ENCODE measurements at places on chromosomes 16 and 17.

- DNase-seq, result peak; percentile 39
Observed at GRCh38 chr17:42675965-42676423, 800 bp downstream of the PLEKHH3 start.

DNA sequence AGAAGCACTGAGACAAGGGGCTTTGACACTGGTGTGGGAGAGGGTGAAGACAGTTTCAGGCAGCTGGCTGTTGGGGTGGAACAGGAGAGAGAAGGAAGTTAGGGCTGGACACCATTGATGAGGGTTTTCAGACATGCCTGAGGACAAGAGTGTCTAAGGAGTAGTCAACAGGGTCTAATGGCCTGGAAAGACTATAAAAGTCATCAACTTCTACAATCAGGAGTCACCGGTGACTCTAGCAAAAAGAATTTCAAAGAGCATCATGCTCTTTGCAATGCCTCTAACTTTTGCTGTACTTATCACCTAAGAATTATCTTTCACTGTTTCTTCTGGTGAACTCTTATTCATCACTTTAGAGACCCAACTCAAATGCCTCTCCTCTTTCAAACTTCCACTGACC is 213.9 kb downstream of the C16orf78 start:
- DNase-seq, result no peak

- peak; percentile 75 for DNase-seq
Observed at GRCh38 chr17:45123930-45124796, 8.2 kb downstream of the PLCD3 start.

- DNase-seq, result peak; percentile 46
Observed at GRCh38 chr17:16989953-16990860, 18.3 kb upstream of the TNFRSF13B start.

- no peak for DNase-seq
Observed at GRCh38 chr16:57732714-57733113, 2.9 kb upstream of the KATNB1 start.

DNA sequence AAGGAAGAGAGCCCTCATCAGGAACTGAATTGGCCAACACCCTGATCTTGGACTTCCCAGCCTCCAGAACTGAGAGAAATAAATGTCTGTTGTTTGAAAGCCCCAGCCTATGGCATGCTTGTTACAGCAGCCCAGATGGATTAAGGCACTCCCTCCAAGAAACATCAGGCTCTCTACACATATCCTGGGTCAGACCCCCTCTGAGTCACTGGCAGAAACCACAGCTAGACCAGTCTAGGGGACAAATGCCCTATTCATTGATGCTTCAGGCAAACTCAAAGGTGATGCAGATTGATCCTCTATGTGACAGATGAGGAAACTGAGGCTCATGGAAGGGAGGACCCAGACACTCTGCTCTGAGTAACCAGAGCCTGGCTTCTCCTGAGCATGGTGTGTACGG is 116.8 kb downstream of the WSCD1 start:
- DNase-seq, result no peak

- no peak for DNase-seq
Observed at GRCh38 chr16:68592466-68593337, 52.4 kb upstream of the CDH3 start.

DNA sequence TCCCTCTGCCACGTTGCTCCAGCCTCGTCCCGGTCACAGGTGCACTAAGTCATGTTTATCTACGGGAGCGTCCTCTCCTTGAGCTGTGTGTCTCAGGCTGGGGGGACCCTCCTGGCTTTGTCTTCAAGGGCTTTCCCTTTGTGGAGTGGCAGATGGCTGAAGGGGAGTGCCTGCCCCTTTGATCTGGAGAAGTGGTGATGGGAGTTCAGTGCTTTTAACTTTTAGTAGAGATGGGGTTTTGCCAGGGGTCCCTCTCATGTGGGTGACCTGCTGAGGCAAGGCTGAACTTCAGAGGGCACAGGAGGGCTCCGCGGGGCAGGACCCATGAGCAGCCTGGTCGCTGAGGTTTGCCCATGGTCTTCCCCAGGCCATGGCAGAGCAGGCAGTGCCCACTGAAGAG is 73.1 kb upstream of the CDC42EP4 start:
- DNase-seq, result no peak

- DNase-seq, result no peak
Observed at GRCh38 chr17:40582328-40582901, 17.1 kb upstream of the CCR7 start.

DNA sequence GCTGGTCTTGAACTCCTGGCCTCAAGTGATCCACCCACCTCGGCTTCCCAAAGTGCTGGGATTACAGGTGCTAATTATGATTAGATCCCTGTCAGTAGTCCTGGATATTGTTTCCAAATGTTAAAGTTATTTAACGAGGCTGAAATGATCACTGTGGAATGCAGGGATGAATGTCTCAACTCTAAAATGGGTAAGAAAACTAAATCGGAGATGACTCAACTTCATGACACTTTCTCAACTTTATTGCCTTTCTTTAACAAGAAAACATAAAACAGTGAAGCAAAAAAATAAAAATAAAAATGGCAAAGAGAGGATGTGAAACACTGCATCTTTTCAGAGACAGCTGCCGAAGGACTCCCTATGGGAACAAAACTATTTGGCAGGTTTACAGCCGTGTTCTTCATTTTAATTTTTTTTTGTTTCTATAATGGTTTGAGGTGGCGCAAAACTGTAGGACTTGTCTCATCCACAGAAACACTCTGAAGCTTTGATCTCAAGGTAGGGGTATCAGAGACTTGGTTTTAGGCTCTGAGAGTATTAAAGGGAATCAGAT is 382.0 kb downstream of the GRIN2A start:
- DNase-seq, result no peak

GRCh38 chr17:40803617-40804082 is 3.9 kb upstream of the KRT28 start:
- peak; percentile 71 for DNase-seq

DNA sequence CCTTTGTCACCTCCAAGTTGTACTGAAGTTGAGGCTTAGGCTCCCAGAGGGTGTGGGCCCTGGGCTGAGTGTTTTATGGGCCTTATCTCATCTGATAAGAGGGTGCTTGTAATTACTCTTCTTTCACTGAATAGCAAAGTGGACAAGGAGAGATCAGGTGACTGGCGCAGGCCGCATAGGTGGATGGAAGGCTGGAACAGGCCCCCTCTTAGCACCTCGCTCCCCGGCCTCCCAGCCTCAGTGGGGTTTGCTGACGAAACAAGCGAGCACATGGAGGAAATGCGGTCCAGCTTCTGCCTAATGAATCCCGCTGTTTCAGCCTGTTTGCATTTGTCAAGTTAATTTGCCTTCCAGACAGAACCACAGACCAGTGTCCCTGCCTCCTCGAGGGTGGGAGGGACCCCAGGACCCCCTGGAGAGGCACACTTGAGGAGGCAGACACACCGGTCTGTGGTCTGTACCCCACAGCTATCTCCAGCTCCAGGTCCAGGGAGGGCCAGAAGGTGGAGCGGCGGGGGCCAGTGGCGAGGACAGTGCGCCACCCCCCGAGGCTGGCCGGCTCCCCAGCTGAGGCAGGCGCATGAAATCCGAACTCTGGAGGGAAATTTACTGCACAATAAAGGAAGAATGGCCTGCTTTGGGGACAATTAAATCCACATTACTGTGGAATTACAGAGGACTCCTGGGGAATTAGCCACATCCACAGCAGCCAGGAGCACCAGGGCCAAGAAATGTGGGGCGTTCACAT is 123.4 kb downstream of the NTN1 start:
- no peak for DNase-seq

DNA sequence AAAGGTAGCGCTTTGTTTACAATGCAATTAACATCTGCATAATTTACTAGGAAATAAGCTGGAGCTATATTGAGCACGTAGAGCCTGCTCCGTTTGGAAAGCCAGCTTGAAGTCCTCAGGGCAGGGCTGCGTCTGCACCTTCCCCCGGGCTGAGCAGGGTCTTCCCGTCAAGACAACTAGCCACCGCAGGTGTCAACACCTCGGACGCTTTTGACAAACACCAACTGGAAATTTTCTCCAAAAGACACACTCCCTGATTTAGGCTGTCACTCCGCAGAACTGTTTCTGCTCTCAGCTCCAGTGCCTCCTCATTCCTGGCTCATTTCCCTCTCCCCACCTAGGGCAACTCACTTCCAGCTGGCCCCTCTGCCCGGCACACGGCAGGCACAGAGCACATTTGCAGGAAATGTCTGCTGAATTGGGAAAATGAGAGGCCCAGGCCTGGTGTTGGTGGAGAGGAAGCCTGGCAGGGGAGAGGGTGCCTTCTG is 170.3 kb downstream of the MAF start:
- no peak for DNase-seq

DNA sequence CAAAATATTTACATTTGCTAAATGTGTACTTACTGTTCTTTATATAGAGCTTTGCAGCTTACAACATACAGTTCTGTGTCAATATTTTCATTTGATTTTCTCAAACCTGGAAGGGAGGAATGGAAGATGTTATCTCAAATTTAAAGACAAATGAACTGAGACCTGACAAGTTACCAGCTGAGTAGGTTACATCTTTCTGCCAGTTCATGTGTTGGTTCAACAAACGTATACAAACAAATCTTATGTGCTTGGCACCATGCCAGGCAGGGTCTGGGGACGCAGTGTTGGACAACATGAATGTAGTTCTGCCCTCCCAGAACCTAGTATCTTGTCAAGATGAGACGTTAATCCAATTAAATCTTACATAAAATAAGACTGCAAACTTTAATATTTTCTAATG is 507.5 kb upstream of the HSBP1 start:
- no peak for DNase-seq

DNA sequence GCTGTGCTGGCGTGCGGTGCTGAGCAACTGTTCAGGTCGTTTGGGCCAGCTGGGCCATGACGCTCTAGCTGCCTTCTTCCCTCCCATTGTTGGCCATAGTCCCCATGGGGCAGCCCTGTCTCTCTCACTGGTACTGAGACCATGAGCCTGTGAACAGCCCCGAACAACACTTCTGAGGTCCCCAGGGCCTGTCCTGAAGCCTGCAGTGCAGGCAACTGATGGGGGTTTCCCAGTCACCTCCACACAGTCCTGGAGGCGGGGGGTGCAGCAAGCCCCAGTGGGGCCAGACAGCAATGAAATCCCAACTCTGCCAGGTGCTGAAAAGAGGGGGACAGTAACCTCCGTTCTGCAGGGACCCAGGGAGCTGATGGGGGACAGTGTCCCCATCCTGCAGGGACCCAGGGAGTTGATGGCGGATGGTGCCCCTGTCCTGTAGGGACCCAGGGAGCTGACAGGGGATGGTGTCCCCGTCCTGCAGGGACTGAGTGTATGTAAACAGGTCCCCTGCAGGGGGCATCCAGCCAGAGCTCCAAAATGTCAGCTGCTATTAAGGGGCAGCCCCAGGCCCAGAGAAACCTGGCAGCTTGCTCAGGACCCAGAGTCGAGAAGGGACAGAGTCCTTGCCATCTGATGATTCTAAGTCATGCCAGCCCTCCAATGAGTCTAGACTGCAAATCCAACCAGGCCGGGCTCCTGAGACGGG is 30.4 kb downstream of the ENGASE start:
- DNase-seq, result no peak

- no peak for DNase-seq
Observed at GRCh38 chr17:51319186-51319585, 58.8 kb downstream of the UTP18 start.
